Renal pelvis (tissue), 12 donors: ENCODE measurements at places on chromosomes 13 and 19.

DNA sequence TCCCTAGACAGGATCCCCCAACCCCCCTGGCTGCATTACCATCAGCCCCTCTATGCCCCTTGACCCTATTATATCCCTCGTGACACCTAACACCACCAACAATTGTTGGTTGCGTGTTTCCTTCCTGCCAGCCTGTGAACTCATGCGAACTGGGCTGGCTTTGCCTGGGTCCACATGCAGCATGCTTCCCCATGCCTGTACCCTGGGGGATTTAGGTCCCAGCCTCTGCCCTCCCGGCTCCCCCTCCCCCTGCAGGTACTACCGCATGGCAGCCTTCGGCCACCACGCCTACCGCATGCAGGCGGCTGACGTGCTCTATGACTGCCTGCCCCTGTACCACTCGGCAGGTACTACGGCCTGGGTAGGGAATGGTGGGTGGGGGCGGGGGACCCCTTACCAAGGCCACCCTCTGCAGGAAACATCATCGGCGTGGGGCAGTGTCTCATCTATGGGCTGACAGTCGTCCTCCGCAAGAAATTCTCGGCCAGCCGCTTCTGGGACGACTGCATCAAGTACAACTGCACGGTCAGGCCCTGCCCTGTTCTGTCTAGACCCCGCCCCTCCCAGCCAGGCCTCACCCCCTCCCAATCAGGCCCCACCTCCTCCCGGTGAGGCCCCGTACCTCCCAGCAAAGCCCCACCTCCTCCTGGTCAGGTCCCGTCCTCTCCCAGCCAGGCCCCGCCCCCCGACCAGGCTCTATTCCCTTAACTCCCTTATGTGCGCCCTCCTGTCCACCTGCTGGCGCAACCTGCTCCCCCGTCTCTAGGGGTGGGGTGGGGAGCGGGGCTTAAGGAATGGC is 18.5 kb downstream of the SLC27A1 start:
- DNase-seq, result peak; percentile 83

GRCh38 chr13:33033051-33033812 is 17.0 kb downstream of the KL start:
- no peak for DNase-seq

GRCh38 chr19:46603195-46603637 is 2.1 kb downstream of the CALM3 start:
- no peak for DNase-seq

DNA sequence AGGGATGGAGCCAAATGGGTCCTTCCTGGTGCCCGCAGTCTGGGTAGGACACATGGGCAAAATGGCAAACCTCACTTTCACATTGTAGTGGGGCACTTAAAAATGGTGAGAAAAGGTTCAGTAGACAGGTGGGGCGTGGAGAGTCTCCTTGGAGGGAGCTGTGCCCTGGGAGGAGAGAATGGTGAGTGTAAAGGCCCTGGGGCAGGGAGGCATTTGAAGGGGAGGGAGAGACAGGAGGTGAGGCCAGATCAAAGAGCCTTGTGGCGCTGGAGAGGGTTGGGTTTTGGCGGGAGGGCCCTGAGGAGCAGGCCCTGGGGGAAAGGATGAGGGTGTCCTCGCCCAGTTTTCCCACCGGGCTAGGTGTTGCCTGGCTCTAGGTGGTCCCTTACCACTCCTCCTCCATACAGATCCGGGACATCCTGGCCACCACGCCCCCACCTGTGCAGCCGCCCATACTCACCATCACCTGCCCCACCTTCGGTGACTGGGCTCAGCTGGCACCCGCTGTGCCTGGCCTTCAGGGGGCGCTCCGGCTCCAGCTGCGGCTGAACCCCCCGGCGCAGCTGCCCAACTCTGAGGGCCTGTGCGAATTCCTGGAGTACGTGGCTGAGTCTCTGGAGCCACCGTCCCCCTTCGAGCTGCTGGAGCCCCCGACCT is 6.3 kb downstream of the MAP1S start:
- DNase-seq, result no peak

DNA sequence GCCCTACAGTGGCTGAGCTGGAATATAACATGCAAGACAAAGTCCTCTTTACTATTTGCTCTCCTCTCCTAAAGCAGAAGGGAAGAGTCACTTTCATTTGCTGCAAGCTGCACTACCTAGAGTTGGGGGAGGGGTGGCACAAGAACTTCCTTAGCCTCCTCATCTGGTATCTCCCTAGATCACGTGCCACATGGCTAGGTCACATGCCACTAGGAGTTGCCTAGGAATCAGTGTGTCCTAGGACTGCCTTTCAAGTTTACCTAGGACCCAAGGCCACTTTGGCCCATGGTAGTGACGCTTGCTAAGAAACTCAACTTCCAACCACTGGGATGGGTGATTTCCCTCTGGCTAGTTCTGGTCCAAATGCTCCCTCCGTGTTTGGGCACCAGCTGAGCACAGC is 625.2 kb downstream of the DIAPH3 start:
- no peak for DNase-seq

GRCh38 chr13:89584058-89584620 is 1763.3 kb upstream of the MIR17HG start:
- no peak for DNase-seq

GRCh38 chr13:109288151-109288709 is 498.2 kb downstream of the IRS2 start:
- no peak for DNase-seq

GRCh38 chr19:43798546-43799409 is 3.5 kb downstream of the LYPD5 start:
- no peak for DNase-seq

- DNase-seq, result no peak
These were observed 1248.9 kb downstream of the SLITRK5 start for GRCh38 chr13:88919970-88920628.

DNA sequence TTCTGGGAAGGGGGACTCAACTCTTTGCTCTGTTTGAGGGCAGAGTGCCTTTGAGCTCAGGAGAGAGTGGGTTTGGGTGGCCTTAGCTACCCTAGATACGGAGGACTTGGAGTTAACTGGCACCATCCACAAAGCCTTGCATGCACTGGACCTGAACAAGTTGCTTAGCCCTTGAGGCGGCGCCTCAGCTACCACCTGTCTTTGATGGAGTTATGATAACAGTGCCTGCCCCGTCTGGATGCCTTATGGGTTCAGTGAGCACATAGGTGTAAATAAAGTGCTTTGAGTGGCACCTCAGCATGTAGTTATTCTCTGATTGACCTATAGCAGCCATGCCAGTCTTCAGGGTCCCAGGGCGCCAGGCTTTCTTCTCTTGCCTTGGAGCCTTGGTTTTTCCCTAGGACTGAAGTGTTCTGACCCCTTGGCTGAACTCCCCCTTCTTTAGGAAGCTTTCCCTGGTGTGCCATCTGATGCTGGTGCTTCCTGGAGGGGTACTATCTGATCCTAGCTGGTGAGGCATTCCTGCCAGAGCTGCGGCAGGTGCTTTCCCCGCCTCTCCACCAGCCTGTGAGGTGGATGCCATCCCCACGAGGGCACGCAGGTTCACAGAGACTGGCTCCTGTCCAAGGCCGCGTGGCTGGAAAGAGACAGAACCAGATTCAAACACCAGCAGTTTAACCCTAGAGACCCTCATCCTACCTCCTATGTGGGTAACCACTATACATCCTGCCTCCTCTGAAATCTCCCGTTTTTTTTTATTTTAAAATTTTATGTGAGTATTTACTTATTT is 5.8 kb downstream of the BCKDHA start:
- no peak for DNase-seq

GRCh38 chr19:3945838-3946237 is 13.0 kb downstream of the NMRK2 start:
- DNase-seq, result no peak

DNA sequence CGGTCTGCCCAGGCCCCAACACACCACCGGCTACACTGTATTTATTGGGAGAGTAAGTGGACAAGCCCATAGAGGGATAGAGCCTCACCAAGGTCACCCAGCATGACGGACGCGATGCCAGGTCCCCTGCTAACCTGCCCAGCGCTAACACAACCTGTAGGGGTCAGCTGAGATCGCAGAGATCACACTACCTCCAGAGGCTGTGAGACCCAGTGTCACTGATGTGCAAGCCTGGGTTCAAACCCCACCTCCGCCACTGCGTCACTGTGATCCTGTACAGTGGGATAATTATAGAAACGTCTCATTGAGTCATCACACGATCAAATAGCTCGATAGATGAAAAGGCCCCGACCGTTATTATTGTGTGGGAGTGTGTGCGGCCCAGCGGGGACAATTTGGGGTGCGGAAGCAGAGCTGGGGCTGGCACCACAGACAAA is 10.6 kb upstream of the TLE2 start:
- no peak for DNase-seq

DNA sequence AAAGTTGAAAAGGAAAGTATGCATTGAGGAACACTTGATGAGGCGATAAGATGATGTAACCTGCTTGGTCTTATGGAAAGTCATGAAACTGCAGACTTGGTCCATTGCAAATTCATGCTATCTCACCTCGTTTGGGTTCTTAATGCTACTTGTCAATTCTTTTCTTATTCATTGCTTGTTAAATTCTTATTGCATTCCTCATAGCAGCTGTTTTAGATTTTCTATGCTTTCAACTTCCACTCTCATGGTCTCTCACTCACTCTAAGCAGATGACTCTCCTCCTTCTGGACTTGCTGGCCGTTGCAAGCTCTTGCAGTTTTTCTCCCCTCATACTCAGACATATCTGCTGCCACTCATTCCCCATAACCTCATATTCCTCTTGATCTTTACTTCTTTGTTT is 67.8 kb upstream of the CSNK1A1L start:
- DNase-seq, result no peak

GRCh38 chr19:1518471-1518870 is 5.4 kb upstream of the PLK5 start:
- DNase-seq, result no peak

- DNase-seq, result no peak
These were observed 105.0 kb downstream of the SPRY2 start for GRCh38 chr13:80235967-80236302.

DNA sequence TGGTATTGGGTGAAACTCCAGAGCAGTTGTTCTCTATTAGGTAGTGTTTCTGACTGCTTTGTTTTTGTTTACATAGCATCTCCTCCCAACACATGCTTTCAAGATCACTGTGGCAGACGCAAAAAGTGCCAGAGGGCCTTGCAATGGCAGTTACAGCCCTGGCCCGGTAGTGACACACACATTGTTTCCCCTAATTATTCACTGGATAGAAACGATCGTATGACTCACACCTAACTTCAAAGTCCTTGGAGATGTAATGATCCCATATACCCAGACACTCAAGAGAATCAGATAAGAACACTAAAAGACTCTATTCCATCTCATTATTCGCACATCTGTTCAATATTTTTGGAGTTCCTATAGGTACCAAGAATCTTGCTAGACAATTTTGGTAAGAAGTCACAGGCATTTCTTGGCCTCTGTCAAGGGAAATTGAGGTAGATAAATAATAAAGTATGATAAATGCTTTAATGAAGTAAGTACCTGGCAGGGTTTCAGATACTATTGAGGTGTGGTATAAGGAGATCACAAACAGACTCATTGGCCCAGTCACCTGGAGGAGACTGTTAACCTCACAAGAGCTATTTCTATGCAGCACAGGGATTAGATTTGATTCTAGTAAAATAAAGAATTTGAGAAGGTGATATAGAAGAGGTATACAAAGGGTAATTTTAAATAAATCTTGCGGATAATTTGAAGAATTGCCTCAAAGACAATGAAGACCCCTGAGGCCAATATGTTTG is 485.3 kb downstream of the SLITRK6 start:
- no peak for DNase-seq

GRCh38 chr13:50691681-50692263 is 151.7 kb downstream of the DLEU7 start:
- no peak for DNase-seq

DNA sequence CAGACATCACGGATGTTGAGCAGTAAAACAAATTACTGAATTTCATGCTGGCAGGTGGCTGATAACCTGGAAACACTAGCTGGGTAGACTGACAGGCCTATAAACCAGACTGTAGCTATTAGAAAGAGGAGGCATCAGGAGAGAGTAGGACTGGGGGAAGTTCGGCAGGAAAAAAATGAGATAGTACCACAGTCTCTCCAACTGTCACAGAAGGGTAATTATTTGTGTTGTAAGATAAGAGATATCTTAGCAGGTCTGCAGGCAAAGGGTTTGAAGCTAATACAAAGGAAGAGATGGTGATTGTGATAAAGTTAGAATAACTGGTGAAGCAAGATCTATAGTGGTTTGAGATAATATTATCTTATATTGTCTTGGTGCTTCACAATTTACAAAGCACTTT is 41.7 kb downstream of the MIPEP start:
- DNase-seq, result no peak

- no peak for DNase-seq
These were observed 85.8 kb downstream of the ZC3H13 start for GRCh38 chr13:45966715-45967114.

DNA sequence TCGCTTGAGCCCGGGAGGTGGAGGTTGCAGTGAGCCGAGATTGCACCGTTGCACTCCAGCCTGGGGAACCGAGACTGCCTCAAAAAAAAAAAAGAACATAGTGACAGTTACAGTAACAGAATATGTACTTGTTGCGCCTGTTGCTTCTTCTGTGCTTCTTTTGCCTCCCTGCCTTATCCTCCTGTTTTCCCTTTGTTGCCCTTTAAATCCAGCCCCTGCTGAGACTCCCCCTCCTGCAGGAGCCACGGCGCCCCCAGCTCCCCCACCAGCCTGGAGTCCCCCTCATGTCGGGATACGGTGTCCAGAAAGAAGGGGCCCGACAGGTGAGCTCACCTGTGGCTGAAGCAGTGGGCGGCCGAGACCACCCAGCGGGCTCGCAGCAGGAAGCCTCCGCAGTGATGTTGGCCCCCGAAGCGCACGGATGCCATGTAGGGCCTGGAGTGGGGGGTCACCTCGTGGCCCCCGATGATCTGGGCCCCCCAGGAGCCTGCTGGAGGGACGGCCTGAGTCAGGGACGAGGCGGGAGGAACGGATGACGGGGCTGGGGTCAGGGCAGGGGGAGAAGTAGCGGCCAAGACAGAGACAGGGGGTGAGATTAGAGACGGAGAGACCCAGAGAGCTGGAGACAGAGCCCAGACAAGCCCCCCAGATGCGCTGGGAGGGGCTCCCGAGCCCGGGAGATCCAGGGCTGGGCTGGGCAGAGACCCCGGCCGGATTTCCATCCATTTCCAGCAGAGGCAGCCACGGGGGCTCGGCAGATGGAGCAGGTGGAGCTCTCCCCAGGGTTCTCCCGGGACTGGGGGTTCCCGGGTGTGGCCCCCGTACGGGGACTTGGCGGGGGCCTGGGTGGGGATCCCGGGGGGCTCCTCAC is 536 bp downstream of the PRSS57 start:
- DNase-seq, result no peak
